Lower lobe of right lung (tissue), 2 donors: ENCODE measurements at places on chromosomes 11 and 22. TPM values are rescaled to one million over a fixed set of nuclear protein-coding genes. Genes with fewer than 3 reads are reported as not detected.

Gene AAMDC
- 30.3 TPM for total RNA-seq

DNA sequence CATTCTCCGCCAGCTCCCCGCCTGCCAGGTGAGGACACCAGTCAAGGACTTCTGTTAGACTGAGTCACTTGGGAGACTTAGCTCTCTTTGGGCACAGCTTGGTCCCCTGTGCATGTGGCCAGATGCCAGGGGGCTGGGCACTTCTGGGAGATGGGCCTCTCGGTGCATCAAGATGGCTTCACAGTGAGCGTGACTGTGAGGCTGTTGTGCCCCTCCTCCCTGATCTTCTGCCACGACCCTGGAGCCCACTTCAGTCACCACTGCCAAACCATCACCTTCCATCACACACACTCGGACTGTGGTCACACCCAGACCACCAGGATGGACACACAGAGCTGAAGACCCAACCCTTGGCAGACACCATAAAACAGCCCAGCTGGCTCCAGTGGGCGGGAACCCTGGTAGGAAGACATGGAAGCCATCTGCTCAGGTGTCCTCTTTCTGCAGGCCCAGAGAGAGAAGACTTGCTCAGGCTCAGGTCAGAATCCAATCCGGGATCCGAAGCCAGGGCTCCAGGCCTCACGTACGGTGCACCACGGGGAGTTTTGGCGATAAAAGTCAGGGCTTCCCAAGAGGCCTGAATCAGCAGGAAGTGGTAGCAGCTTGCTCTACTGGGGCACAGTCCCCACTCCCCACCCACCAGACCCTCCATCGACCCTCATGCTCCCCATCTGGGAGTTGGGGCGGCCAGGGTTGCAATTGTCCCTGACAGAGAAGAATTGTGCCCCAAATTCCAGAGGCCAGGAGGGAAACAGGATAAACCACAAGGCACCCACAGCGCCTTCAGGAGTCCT lies 29.8 kb upstream of the CD5 start:
- DNase-seq = no peak

Gene SMIM35
- not detected for total RNA-seq

DNA sequence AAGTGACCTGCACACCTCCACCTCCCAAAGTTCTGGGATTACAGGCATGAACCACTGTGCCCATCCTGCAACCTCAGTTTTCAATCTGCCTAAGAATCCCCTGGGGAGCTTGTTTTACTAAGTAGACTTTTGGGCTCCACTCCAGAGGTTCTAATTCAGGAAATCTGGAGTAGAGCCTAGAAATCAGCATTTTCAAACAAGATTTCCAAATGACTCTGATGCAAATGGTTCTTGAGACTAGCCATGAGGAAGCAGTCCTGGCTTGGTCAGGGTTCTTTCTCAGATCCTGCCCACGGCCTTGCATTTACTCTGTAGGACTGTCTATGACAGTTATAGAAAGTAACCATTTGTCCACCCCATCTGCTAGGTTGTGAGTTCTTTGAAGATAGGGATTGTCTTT lies 1.6 kb upstream of the KCNE3 start:
- no peak for DNase-seq

DNA sequence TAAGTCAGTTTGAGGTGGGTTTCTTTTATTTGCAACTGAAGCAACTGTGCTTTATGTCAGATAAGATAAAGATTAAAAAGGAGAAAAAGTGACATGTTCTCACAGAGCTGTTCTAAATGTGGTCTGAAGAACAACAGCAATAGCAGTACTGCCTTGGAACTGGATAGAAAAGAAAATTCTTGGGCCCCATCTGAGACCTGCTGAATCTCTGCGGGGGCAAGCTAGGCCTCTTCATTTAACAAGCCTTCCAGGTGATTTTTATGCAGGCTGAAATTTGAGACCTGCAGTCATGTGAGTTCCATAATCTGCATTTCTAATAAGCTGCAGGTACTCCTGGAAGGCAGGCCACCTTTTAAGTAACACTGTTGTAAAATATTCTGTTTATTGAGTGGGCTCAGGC lies 91.4 kb upstream of the CTSC start:
- no peak for DNase-seq

DNA sequence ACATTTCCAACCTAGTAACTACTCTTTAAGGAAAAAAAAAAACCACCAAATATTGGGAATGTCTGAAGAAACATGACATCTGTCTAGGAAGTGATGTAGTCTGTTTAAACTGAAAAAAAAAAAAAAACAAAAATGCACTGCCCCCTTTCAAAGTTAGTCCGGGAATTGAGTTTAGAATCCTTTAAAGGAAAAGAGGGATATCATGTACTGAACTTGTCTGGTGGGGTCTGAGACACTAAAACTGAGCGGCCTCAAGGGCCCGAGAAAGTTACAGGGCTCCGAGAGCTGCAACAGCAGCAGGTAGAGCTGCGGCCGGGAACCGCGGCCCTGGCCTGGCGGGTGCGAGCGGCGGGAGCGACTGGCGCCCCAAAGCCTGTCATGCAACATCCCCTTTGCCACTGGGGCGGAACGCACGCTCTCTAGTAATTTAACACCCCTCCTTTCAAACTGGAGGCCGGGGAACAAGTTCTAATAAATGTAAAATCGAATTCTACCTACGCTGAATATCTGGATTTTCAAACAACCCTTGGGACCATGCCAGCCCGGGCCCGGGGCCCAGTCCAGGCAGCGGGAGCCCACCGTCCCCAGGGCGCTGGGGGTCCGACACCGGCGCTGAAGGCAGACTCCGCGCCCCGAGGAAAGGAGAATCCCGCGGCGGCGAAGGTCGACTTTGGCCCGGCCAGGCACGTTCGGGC lies 736 bp downstream of the RDX start:
- DNase-seq = peak; percentile 75

DNA sequence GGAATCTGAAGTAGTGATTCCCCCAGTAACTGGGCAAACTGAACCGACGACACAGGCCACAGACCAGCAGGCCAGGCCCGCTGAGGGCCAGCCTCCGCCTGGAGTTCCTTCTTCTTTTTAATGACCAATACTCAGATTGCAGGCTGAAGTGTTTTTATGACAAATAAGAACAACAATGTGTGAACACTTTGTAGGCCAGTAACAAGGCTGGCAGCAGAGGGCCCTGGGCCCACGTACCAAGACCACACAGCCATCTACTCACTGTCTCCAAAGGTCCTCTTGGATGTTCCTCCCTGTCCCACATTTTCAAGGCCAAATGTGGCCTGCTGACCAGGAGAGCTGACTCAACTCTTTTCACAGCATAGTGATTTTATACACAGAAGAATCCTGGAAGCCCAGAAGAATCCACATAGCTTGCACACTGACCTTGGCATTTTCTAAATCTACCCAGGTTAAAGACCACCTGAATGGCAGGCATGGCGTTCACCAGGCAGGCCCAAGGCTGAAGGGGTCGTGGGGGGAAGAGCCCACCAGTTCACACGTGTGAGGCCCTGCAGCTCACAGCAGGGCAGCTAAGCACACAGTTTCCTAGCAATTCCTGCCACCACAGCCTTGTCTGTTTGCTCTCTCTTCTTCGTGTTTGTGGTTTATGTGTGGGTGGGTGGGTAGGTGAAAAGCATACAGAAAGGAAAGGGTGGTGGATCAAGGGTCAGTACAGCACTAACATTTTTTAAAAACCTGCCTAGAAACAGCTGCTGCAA lies 13.3 kb downstream of the SMCO4 start:
- DNase-seq = peak; percentile 66

DNA sequence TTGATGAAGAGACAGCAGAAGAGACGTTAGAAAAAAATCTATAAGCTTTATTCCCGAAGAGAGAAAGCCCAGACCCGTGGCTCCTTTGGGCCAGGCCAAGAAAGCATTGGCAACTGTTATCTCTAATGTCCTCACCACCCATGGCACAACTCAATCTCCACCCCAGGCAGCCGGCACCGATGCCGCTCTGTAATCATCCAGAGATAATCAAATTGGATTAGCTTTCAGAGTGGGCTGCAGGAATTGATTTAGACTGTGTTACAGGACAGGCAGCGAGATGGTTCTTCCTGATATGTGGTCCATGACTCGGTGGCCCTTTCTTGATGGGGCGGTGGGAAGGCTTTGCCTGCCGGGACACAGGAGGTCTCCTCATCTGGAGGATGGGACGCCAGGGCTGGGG lies 383.9 kb downstream of the TBC1D22A start:
- DNase-seq = no peak
